Stimulated activated naive CD4-positive, alpha-beta T cell treated with Interleukin-2 at 50 U/mL for 16 hours (primary cell): ENCODE measurements at places on chromosomes 5 and 9.

- no peak for DNase-seq
Measured at GRCh38 chr5:52339285-52339684, 448.4 kb upstream of the ITGA1 start.

GRCh38 chr9:137454145-137454596 is 5.0 kb downstream of the NSMF start:
- DNase-seq = peak; percentile 43

DNA sequence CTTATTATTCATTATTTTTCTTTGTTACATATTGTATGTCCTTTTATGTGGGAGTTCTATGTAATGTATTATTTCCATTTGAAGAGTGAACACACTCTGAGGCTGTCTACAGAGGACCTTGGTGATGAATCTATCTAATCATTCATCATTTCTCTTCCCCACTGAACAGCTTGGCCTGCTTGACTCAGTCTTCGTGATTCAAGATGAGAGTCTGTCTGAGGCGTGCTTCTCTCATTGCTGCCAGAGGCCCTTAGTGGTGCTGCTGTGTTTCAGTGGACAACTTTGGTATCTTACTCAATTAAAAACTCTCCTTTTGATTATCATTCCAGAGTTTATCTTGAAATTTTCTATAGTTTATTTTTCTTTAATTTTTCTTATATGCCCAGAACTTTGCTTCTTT is 318.1 kb upstream of the DAB2 start:
- no peak for DNase-seq

GRCh38 chr5:178469975-178470759 is 120.0 kb downstream of the COL23A1 start:
- DNase-seq = no peak

DNA sequence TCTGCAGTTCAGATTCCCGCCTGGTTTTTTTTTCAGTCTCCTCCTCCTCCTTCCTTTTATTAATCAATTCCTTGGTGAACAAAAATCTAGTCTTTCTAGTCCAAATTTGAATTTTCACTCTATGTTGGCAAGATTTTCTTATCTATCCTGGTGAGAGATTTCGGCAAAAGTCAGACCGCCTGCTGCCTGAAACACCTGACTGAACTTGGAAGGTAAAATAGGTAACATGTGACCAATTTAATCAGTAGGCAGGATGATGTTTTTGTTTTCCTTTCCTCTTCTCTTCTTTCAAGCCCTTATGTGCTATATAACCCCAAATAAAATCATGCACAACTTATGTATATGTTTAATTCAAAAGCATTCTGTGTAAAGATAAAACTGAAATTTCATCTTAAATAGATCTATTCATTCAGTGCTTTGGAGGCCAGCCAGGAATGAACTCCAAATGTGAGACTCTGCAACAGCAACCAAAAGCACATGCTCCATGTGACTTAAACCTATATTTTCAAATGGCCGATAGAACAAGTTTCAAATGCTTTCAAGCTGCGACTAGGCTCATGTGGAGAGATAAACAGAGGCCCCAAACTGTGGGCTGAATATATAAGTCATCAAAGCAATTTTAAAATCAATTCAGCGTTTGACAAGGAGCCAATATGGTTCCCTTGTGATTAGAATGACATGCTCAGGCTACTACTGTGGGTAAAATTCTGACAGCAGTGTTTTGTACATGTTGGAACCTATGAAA is 100.4 kb upstream of the SEMA6A start:
- DNase-seq = no peak

DNA sequence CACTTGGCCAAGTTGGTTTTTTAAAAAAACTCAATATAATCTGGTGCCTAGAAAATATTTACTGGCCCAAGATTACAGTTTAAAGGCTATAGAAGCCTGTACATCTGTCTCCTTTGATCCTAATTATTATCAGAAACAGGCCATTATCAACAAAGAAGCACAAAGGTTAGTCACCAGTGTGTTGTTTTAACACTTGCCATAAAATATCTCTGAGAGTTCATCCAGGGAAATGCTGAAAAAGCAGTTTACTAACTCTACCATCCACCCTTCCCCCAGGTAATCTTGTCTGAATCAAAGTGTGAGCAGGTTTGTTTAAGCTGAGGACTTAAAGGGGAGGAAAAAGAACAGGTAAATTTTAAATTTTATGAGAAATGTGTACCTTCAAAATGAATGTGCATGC is 13.3 kb upstream of the TRPM6 start:
- DNase-seq = no peak

GRCh38 chr5:57209316-57210040 is 35.6 kb downstream of the GPBP1 start:
- no peak for DNase-seq

GRCh38 chr9:98790842-98791607 is 5.3 kb downstream of the ANKS6 start:
- peak; percentile 13 for DNase-seq

GRCh38 chr9:121505903-121506735 is 6.5 kb upstream of the GGTA1 start:
- DNase-seq = no peak

- no peak for DNase-seq
Measured at GRCh38 chr5:50898966-50899365, 232.5 kb downstream of the PARP8 start.

DNA sequence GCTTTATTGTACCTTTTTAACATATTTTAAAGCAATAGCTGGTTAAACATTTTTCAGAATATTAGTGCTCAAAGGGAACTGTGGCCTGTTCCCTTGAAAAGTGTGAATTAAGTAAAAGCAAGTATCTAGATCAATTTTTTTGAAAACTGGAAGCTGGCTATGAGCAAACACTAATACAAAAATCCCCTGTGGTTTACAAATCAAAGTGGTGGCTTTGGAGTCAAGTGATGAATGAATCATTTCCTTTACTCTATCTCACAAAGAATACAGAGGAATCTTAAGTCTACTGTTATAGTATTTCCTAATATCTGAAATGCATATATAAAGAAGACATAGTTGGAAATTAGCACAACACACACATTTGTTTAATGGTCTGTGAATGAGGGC is 212.4 kb upstream of the C9orf72 start:
- DNase-seq = no peak

- no peak for DNase-seq
Measured at GRCh38 chr5:72046106-72046505, 61.2 kb upstream of the MAP1B start.

GRCh38 chr5:158943569-158943968 is 156.1 kb downstream of the EBF1 start:
- no peak for DNase-seq

DNA sequence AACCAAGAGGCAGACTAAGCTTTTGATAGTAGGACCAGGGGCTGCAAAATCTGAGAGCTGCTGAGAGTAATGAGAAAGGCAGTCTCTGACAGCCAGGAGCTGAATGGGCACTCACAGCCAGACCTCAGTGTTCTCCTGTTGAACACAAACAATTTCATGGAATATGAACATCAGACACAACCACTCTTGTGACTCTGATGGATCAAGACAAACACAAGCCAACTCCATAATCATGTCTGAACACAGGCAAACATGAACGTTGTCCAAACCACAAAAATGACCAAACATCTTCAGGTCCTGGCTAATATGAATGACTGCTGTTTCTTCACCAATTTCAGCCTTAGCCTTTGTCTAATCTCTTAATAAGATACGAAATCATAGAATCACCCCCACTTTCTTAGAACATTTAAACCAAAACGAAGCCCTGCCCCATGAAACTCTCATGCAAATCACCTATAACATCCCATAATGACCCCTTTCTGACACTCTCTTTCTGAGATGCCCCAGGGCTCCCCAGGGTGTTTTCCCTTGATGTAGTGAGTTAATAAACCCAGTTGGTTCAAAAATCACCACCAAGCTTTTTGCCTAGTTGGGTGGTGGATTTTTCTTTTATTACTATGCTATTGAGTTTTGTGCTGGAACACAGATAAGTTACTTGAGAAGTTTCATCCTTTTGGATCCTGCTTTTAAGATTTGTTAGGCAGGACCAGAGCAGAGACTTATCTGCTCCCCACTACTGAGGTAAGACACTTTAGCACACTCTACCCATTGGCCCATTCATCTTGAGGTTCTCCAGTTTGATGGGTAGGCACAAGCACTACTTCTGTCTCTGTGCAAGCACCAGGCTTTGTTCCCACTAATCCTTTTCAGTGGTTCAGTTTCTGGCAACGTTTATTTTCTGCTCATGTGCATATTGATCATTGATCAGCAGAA is 5.9 kb upstream of the ERAP2 start:
- peak; percentile 8 for DNase-seq
